ENCODE measurements at places on chromosomes 4 and X.

- peak; percentile 19 for DNase-seq
These were observed 11.9 kb downstream of the ENPEP start for GRCh38 chr4:110487873-110488272.

- no peak for DNase-seq
These were observed 86.2 kb downstream of the NPFFR2 start for GRCh38 chr4:72118017-72118416.

DNA sequence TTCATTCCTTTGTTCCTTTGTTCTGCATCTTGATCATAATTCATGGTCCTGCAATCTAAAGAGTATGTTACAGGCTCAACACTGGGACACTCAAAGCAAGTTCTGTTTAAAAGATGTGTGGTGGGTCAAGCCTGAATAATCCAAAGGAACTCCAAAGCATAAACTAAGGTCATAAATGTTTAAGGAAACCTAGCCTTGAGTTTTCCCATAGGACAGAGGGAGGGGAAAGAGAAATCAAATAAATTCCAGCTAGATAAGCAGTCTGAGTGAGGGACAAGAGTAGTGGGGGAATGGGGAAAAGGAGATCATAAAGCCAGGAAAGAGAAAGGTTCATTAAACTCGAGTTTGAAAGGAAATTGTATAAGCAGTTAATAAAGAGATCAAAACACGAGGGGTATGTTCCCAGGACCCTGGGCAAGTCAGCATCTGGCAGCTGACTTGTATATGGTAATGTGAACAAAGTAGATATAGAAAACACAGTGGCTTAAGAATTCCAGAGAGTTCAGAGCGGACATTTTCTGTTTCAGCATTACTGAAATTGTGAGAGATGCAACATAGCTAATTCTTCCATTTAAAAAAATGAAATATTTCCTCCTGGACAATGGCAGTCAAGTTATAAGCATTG lies 125.8 kb upstream of the EDNRA start:
- DNase-seq = no peak

- DNase-seq = no peak
These were observed 21.3 kb upstream of the ZCCHC4 start for GRCh38 chr4:25291158-25291733.

DNA sequence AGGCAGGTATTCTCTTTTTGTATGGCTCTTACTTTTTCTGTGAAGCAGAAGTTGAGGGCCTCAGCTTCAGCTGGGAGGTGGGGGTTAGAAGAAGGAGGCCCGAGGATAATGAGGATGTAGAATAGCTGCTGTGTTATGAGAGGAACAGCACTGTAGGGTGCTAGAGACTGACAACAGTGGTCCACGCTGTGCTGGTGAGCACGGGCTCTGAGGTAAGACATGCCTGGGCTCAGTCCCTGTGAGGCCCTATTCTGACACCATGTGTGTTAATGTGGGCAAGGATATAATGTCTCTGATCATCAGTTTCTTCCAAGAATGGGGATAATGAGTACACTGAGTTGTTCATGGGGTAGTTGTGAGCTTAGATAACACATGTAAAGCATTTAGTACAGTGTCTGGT lies 55.3 kb upstream of the SFRP2 start:
- no peak for DNase-seq

DNA sequence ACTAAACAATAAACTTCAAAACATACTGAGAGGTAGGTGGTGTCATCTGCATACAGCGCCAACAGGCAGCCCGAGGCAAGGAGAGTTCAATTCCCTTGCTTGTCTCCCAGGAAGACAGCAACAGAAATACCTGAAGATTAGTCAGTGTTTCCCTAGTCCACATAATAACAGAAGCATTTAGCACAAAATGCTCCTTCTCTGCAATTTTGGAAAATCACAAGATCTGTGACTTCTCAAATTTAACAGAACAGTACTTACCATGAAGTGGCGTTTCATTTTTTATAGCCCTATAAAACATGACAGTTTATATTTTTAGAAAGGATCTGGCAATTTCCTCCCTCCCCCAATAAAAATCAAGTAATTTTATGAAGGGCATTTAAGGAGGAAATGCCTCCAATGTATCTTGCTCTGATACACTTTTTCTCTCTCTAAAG lies 67.1 kb upstream of the MYOZ2 start:
- DNase-seq = peak; percentile 64

GRCh38 chr4:1807332-1807777 lies 14.3 kb downstream of the FGFR3 start:
- DNase-seq = no peak

GRCh38 chr4:4564522-4564921 lies 22.7 kb upstream of the STX18 start:
- DNase-seq = no peak

DNA sequence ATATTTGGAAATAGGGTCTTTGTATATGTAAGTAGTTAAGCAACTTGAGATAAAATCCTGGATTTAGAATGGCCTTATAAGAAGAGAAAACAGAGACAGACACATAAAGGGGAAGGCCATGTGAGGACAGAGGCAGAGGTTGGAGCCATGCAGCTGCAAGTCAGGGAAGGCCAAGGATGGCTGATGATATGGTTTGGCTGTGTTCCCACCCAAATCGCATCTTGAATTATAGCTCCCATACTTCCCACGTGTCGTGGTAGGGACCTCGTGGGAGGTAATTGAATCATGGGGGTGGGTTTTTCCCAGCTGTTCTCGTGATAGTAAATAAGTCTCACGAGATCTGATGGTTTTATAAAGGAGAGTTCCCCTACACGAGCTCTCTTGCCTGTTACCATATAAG lies 76.3 kb downstream of the STK32B start:
- no peak for DNase-seq

GRCh38 chr4:144872508-144873225 lies 225.3 kb downstream of the ANAPC10 start:
- DNase-seq = no peak

GRCh38 chrX:151985955-151986354 lies 11.5 kb upstream of the GABRE start:
- no peak for DNase-seq

DNA sequence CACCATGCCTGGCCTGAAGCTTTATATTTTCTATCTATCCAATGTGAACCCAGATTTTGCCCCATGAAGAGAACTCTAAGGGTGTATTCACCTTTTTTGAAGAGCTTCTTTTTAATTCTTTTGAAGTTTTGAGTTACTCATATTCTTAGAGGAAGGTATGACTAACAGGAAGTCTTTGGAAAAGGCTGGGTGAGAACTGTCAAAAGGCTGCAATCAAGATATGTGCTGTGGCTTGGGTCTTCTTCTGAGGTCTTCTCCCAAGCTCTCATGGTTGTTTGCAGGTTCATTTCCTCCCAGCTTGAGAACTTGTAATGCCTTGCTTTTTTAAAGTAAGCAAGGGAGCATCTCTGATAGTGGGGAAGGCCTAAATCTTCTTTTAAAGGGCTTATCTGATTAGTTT lies 3.1 kb upstream of the C4orf17 start:
- DNase-seq = peak; percentile 17

GRCh38 chrX:56797574-56798338 lies 68.7 kb downstream of the NBDY start:
- no peak for DNase-seq

- DNase-seq = no peak
These were observed 75.5 kb upstream of the IRS4 start for GRCh38 chrX:108811891-108812290.

- DNase-seq = peak; percentile 39
These were observed 78.6 kb upstream of the RAI2 start for GRCh38 chrX:17939724-17940123.

GRCh38 chr4:138775489-138775888 lies 240.1 kb upstream of the NOCT start:
- no peak for DNase-seq

- no peak for DNase-seq
These were observed 244.7 kb downstream of the SLC7A11 start for GRCh38 chr4:137997496-137997895.

All from PC-3 (cell line).